Activated CD4-positive, alpha-beta T cell treated with anti-CD3 and anti-CD28 coated beads, Interleukin-2, amount 50 U/mL, for 1 hour (primary cell): ENCODE measurements at places on chromosomes 6 and 20.
A peak's percentile ranks its signal among the peaks of the same experiment; 100 is the strongest.

- no peak for DNase-seq
Observed at GRCh38 chr20:59925899-59926298, 7.5 kb downstream of the SYCP2 start.

GRCh38 chr6:56714982-56715456 is 72.3 kb upstream of the DST start:
- DNase-seq = no peak

GRCh38 chr6:76026101-76026500 is 46.4 kb downstream of the IMPG1 start:
- no peak for DNase-seq

DNA sequence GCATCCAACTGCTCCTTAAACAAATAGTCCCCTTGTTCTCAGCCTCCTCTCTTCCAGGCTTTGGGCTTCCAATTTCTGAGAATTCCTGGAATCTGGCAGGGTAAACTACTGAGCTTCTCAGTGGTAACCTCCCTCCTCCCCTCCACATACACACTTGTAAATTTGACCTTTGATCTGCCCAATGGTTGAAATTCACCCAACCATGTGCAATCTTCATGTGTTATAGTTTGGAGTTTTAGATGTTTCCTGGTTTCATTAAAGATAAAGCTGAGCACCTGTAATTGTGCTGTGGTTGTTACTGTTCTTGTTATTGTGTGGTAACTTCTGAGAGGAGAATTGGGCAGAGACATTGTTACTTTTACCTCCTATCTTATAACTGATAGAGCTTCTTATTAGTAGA is 328.4 kb downstream of the TPBG start:
- no peak for DNase-seq

DNA sequence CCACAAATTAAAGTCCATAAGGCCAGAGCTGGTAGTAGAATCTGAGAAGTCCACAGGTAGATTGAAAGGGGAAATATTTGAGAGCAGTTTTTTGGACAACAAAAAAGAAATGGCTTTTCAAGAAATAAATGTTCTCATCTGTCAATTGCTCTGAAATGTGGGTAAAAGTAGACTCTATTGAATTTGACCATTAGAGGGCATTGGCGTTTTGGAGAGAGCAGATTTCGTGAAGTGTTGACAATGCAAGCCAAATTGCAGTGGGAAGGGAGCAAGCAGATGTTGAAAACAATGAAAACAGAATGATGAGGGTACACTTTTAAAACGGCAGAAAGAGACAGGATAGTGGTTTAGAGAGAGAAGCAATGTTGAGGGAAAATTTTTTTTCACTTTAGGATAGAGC is 149.1 kb upstream of the FAM83B start:
- no peak for DNase-seq

GRCh38 chr6:85574932-85575598 is 18.6 kb downstream of the SNX14 start:
- no peak for DNase-seq

- no peak for DNase-seq
Observed at GRCh38 chr20:53302695-53303412, 290.8 kb downstream of the ZNF217 start.

DNA sequence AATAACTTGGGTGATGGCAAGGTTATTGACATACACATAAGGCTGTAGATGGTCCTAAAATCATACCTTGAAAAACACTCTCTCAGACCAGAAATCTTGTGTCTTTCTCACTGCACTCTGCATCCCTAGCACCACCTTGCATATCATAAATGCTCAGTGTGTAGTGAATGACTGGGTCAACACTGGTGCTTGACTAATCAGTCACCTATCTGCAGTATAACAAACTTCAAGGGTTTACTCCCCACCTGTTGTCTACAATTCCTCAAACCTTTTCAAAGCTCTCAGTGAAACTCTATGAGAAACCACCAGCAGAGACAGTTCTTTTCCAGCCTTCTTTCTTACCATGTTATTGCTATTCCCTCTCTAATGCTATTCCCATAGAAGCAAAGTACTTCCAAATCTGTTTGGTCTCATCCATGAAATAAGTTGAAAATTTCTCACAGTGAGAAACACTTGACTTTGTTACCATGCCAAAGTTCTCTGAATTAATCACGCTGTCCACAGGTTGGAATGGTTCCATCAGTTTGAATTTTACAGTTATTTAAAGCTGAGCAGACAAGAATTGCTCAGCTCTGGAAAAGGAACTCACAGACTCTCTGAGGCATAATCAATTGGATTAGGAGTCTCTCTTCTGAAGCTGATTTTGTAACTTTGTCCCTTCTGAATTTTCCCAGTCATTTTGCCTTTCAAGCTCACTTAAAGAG is 104.8 kb upstream of the EYA4 start:
- DNase-seq = no peak

DNA sequence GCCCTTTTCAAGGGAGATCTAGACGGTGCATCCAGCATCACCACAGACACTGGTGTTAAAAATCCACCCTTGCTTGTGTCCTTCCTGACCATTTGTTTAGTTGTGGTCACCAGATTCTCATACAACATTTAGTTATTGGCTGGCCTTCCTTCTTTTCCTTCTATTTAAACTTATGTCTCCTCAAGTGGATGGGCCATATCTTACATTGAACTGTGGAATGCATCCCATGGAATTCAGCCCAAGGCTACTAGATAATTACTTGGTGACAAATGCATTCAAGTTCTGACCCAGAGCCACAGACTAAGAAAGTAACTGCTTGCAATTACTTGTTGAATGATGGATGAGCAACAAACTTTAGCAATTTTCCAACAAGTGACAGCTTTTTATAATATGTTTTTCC is 198.9 kb upstream of the SSTR4 start:
- DNase-seq = no peak

- DNase-seq = no peak
Observed at GRCh38 chr20:61615806-61616205, 363.7 kb downstream of the CDH4 start.

- no peak for DNase-seq
Observed at GRCh38 chr20:23456873-23457272, 4.2 kb upstream of the CST11 start.

GRCh38 chr6:139514819-139515218 is 140.4 kb upstream of the CITED2 start:
- no peak for DNase-seq

GRCh38 chr6:87151781-87152525 is 3.4 kb upstream of the ZNF292 start:
- peak; percentile 65 for DNase-seq

GRCh38 chr6:49676671-49677281 is 36.6 kb downstream of the CRISP2 start:
- DNase-seq = no peak
